ENCODE measurements at places on chromosomes 13 and 19. TPM values are rescaled to one million over a fixed set of nuclear protein-coding genes. Genes with fewer than 3 reads are reported as not detected.
A peak's percentile ranks its signal among the peaks of the same experiment; 100 is the strongest.

ALKBH6 gene
- total RNA-seq: 26.3 TPM

DNA sequence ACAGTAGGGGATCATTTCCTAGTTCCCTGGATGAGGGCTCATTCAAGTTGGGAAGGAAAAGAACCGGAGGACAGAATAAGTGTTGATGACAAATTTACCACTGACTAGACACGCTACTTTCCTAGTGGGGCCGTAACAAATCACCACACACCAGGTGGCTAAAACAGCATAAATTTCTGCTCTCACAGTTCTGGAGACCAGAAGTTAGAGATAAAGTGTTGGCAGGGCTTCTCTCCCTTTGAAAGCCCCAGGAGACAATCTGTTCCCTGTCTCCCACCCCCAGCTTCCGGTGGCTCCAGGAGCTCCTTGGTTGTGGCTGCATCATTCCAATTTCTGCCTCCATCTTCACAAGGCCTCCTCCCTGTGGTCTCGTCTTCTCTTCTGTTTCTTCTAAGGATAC is 65.4 kb upstream of the ARGLU1 start:
- H3K4me1 ChIP-seq: peaks cover 4% of the 10 kb centered on the region
- H3K36me3 ChIP-seq: no peaks in the 10 kb centered on the region
- H3K4me3 ChIP-seq: no peak overlapping the region
- no peaks in the 10 kb centered on the region for H3K27me3 ChIP-seq
- H3K27ac ChIP-seq: no peak overlapping the region

GRCh38 chr13:59337070-59337469 is 826.7 kb downstream of the DIAPH3 start:
- no peak overlapping the region for H3K4me3 ChIP-seq
- peaks cover 9% of the 10 kb centered on the region for H3K4me1 ChIP-seq
- no peaks in the 10 kb centered on the region for H3K27me3 ChIP-seq
- no peak for DNase-seq

DNA sequence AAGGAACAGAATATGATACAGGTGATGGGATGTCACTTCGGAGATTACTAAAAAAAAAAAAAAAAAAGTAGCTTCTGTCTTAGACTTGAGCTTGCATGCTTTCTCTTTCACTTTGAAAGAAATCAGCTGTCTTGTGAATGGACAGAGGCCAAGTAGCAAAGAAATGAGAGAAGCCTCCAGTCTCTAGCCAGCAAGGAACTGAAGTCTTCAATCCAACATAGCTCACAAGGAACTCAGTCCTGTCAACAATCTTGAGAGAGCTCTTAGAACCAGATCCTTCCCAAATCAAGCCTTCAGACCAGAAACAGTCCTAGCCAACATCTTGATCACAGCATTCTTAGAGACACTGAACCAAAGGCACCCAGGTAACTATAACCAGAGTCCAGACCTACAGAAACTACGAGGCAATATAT is 7.7 kb downstream of the N4BP2L2 start:
- peaks cover 30% of the 10 kb centered on the region for H3K36me3 ChIP-seq
- peak overlapping the region; percentile 23 for H3K27ac ChIP-seq
- H3K4me1 ChIP-seq: peaks cover 30% of the 10 kb centered on the region
- DNase-seq: no peak
- no peak overlapping the region for H3K4me3 ChIP-seq

GRCh38 chr19:45139286-45140143 is 21.3 kb downstream of the NKPD1 start:
- H3K36me3 ChIP-seq: peaks cover 10% of the 10 kb centered on the region
- no peak overlapping the region for H3K27ac ChIP-seq
- no peak overlapping the region for H3K4me3 ChIP-seq
- H3K4me1 ChIP-seq: peaks cover 8% of the 10 kb centered on the region

- peaks cover 4% of the 10 kb centered on the region for H3K4me1 ChIP-seq
- H3K27ac ChIP-seq: no peak overlapping the region
- H3K4me3 ChIP-seq: no peak overlapping the region
- H3K27me3 ChIP-seq: no peaks in the 10 kb centered on the region
Observed at GRCh38 chr19:48533770-48534169, 18.2 kb upstream of the SULT2B1 start.

DNA sequence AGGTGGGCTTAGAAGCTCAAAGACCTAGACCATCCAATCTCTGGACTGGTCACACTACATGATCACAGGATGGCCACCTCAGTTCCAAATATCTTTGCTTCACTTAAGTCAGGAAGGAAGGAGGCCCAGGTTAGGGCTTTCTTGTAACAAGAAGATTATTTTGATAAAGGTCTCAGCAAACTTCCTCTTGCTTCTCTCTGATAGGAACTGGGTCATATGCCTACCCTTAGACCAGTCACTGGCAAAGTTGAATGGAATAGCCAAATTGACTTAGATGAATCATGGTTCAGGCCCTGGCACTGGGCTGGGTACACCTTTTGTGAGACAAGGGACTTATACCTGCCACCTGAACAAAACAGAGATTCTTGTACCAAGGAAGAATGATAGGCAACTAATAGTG is 11.0 kb downstream of the FRY start:
- H3K27ac ChIP-seq: no peak overlapping the region
- no peak overlapping the region for H3K4me3 ChIP-seq
- DNase-seq: no peak
- no peaks in the 10 kb centered on the region for H3K36me3 ChIP-seq

DNA sequence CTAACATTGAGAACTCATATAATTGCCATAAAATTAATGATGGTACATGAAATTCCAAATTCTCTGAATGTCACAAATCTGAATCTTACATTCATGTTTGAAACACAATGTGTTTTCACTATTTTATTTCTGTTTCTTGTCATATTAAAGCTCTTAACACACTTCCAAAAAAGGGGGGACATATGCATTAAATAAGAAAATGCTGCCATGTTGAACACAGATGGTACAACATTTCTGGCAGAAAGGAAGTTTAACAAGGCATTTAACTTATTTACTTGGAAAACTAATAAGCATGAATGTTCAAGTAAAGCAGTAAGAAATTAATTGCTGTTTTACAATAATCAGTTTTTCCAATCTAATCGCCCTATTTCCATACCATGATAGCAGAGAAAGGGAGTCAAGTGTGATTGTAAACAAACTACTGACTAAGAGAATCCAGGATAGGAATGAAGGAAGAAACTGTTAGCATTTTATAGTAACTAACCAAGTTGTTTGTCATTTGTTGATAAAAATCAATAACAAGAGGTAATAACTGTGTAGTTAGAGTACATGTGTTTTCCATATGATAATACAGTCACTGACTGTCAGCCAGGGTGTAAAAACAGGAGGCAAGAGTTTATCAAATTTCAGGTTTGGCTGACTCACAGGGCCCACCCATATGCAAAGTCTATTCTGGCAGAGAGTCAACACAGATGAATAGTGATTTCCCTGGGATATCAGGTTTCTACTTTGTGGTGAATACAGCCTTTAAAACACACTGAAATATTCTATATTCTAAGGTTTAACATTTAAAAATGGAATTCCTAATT is 5.7 kb upstream of the FOXO1 start:
- no peak for DNase-seq
- H3K36me3 ChIP-seq: no peaks in the 10 kb centered on the region
- H3K4me3 ChIP-seq: no peak overlapping the region
- H3K4me1 ChIP-seq: peaks cover 36% of the 10 kb centered on the region

DNA sequence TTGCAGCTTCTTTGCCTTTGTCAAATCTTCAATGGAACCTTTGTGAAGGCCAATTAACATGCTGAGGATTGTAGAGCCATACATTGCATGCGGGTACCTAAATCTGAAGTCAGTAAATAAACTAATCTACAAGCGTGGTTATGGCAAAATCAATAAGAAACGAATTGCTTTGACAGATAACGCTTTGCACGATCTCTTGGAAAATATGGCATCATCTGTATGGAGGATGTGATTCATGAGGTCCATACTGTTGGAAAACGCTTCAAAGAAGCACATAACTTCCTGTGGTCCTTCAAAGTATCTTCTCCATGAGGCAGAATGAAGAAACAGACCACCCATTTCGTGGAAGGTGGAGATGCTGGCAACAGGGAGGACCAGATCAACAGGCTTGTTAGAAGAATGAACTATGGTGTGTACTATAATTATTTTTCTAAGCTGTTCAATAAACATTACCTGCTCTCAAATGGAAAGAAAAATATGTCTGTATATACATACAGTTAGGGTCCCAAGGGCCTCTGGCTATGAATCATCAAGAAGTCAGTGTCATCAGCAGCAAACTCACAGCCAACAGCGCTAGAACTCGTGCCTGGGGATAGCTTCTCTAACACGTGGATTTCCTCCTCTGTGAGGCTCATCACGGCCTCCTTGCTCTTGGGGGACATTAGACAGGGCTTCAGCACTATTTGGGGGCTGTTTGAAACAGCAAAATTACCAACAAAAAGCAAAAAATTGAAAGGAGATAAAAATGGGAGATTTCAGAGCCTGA is 2.9 kb upstream of the CD70 start:
- no peak for DNase-seq
- no peaks in the 10 kb centered on the region for H3K36me3 ChIP-seq
- H3K27ac ChIP-seq: no peak overlapping the region
- H3K4me1 ChIP-seq: peaks cover 7% of the 10 kb centered on the region
- H3K27me3 ChIP-seq: peaks cover 58% of the 10 kb centered on the region
- no peak overlapping the region for H3K4me3 ChIP-seq

GRCh38 chr19:5563935-5564612 is 3.7 kb downstream of the TINCR start:
- H3K36me3 ChIP-seq: no peaks in the 10 kb centered on the region
- DNase-seq: no peak
- H3K27ac ChIP-seq: no peak overlapping the region
- H3K4me3 ChIP-seq: no peak overlapping the region
- peaks cover 26% of the 10 kb centered on the region for H3K27me3 ChIP-seq

DNA sequence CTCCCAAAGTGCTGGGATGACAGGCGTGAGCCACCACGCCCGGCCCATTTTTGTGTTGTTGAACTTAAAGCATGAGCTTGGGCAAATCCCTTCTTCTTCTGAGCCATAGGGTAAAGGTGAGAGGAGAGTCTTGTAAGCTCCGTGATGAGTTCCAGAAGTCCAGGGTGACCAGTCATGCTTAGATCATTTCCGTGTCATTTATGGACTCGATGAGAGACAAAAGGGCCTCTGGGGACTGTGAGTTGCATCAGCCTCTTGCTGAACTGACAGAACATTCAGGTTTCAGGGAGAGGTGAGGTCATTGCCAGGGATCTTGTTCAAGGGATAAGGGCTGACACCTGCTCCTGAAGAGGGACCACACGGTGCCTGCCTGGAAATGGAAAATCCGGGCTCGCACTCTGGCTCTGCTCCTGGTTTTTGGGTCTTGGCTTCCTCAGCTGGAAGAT is 53.6 kb downstream of the GADD45B start:
- H3K4me1 ChIP-seq: peaks cover 26% of the 10 kb centered on the region
- no peak overlapping the region for H3K4me3 ChIP-seq
- H3K27me3 ChIP-seq: no peaks in the 10 kb centered on the region
- DNase-seq: no peak

DNA sequence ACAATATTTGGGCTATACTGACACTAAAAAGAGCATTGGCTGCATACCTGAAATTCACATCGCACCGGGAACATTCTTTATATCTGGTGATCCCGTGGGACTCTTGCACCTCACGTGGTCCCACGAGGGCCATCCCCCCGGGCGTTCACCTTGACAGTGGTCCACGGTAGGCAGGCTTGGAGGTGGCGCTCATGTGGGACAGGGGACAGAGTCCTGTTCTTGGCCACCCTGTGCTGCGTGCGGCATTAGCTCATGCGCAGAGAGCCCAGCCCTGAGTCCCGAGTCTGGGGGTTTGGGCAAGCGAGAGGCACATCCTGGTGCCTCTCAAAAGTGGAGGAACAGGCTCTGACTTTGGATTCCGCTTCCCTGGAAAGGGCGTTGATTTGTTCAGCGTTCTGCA is 7.5 kb downstream of the GAMT start:
- no peak overlapping the region for H3K27ac ChIP-seq
- DNase-seq: no peak
- no peaks in the 10 kb centered on the region for H3K27me3 ChIP-seq
- peaks cover 21% of the 10 kb centered on the region for H3K36me3 ChIP-seq
- H3K4me3 ChIP-seq: no peak overlapping the region
- H3K4me1 ChIP-seq: no peaks in the 10 kb centered on the region

- peak overlapping the region; percentile 8 for H3K27ac ChIP-seq
- DNase-seq: no peak
- H3K36me3 ChIP-seq: peaks cover 3% of the 10 kb centered on the region
- H3K4me1 ChIP-seq: peaks cover 24% of the 10 kb centered on the region
- peaks cover 35% of the 10 kb centered on the region for H3K27me3 ChIP-seq
Observed at GRCh38 chr19:41351339-41352245, 2.1 kb downstream of the TGFB1 start.

Data from mesothelial cell of epicardium (in vitro differentiated cells).